ENCODE measurements at places on chromosomes 11 and 22.

DNA sequence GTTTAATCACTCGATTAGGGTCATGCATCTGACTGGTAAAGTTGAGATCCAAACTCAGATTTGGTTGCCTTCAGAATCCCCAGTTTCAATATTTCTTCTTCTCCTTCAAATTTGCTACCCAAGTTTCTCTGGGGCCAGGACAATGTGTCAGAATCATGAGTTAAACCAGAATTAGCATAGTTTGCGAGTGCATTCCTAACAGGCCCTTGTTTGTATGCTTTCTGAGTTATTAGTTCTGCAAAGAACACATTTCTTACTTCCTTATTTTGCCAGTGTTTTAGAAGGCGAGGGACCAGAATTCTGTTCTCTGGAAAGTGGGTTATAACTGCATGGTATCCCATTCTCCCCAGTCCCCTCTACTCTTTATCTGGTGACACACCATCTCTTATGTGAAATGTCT, 112.0 kb downstream of the ARL14EP start:
- DNase-seq = no peak

DNA sequence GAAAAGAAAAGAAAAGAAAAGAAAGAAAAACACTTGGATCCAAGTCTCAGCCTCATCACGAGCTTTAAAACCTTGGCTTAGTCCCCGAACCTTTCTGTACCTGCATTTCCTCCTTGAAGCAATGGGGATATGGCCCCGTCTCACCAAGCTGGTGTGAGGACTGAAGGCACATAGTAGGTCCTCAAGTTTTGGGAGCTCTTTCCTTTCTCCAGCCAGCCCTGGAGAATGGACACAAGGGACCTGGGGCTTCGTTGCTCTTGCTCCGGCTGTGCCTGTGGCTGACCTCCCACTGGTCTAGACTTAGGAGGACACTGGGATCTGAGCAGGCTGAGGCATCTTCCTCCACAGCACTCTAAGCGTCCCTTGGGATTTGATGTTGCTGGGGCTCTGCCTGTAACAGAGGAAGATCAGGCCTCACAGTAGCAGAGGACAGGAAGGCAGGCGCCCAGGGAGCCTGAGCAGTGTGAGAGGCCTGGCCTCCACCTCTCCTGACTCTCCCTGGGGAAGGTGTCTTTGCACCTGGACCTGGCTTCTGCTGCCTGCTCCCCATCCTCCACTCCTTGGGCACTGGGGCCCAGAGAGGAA, 32.8 kb downstream of the KCNC1 start:
- DNase-seq = no peak

DNA sequence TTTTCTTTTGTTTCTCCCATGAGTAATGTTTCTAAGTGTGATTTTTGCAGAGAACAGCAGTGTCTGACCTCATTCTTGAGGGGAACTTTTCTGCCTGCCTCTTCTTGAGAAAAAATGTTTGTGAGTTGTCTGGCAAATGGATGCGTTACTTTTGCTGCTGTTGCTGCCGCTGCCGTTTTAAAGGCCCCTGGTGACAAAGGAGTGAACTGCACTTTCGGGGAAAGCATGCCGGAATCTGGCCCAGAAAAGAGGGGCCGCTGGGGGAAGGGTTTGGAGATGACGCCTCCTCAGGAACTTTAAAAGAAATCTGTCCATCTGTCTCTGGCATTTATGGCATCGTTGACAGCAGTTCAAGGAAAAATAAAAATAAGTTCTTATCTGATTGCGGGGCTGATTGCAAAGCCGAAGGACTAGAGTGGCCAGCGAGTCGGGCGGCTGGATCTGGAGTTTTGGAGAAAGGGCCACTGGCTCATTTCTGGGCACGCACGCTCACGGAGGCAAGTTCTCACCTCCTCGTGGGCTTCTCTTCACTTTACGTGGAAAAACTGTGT, 16.5 kb downstream of the ZBTB16 start:
- DNase-seq = no peak

GRCh38 chr11:46180736-46181135, 59.5 kb upstream of the PHF21A start:
- no peak for DNase-seq

- DNase-seq = no peak
Measured at GRCh38 chr22:38490915-38491314, 15.2 kb downstream of the DDX17 start.

DNA sequence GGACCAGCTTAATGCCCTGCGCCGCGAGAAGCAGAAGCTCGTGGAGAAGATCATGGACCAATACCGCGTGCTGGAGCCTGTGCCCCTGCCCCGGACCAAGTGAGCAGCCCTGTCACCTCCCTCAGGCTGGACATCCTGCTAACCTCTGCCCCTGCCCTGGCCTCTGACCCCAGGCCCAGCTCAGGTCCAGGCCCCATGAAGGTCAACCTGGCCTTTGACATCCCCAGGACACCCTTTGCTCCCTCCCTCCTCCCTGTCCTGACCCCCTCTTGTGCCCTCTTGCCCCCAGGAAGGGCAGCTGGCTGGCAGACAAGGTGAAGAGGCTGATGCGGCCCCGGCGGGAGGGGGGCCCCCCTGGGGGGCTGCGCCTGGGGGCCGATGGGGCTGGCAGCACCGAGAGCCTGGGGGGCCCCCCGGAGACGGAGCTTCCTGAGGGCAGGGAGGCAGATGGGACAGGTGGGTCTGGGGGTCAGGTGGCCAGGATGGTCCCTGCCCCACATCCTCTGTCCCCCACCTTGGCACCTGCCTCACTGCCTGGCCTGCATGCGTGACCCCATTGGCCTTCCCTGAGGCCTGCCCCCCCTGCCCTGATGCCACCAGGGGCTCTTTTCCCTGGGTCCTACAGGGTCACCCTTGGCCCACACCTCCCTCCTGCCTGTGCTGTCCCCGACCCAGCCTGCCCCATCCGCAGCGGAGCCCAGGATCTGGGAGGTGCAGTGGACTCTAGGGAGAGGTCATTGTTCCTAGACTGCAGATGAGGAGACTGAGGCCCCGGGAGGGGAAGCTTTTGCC, 5.1 kb upstream of the RPS6KA4 start:
- DNase-seq = no peak

GRCh38 chr11:2892967-2893528, 7.5 kb upstream of the CDKN1C start:
- DNase-seq = no peak

DNA sequence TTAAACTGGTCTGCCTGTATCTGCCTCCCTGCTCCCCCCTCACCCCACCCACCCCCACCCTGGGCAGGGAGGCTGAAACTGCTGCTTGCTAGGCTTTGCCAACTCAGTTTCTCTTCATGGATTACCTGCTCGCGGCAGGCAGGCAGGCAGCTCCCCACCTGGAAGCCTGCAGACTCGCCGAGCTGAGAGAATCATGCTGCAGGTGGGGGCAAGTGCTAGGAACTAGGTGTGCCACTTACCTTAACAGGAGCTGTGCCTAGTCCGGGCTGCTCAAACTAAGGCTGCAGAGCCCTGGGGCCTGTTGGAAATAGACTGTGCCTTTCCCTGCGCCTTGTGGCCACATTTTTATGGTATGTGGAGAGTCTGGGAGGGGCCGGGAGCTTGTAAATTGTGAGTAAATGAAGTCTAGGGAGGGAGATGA, 30.3 kb downstream of the MARK2 start:
- DNase-seq = no peak

DNA sequence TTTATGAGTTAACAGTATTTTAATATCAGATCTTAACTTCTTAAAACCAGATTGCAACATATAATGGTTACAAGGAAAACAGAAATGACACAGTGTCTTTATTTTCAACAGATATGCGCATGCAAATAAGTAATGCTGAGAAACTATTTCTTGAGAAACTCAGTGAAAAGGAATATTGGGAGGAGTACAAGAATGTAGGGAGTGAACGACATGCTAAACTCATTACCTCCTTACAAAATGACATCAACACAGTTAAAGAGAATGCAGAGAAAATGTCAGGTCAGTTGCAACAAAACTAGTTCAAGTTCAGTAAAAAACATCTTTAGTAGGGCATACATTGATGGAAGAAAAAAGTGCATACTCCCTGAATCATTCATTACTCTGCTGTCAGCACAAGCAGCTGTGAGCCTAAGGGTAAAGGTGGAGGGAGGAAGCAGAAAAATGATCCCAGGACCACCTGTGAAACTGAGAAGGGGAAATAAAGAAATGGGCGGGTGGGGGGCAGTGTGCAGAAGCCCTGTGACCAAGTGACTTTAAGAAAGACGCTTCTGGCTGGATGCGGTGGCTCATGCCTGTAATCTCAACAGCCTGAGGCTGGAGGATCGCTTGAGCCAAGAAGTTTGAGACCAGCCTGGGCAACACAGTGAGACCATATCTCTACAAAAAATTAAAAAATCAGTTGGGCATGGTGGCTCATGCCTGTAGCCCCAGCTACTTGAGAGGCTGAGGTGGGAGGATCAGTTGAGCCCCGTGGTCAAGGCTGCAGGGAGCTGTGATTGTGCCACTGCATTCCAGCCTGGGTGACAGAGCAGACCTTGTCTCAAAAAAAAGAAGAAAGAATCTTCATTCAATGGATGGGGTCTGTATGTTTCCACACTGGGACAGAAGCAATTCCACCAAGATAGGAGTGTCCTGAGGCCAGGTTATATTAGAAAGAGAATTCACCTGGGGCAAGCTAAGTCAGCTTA, 31.2 kb downstream of the CCDC83 start:
- no peak for DNase-seq

- no peak for DNase-seq
Measured at GRCh38 chr22:50085211-50085972, at the start of gene MLC1. TSS of gene MLC1 (minus strand) at chr22:50085426. CDS start at chr22:50084902, 524 bp downstream.

GRCh38 chr11:7609521-7609920, 63.8 kb downstream of the CYB5R2 start:
- no peak for DNase-seq

GRCh38 chr11:17129003-17129402, 51.5 kb upstream of the RPS13 start:
- no peak for DNase-seq

GRCh38 chr11:119918347-119918746, 189.3 kb upstream of the NECTIN1 start:
- DNase-seq = no peak

DNA sequence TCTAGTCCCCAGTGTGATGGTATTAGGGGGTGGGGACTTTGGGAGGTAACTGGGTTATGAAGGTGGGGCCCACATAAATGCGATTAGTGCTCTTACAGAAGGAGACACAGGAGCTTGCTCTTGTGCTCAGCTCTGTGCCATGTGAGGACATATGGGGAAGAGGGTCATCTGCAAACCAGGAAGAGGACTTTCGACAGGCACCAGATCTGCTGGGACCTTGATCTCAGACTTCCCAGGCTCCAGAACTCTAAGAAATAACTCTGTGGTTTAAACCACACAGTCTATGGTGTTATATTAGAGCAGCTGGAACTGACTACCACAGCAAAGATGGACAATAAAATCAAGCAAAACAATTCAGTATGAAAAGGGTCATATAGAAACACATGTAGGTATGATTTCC, 26.7 kb downstream of the NNMT start:
- no peak for DNase-seq

GRCh38 chr11:71450939-71451338, 2.1 kb upstream of the NADSYN1 start:
- no peak for DNase-seq

DNA sequence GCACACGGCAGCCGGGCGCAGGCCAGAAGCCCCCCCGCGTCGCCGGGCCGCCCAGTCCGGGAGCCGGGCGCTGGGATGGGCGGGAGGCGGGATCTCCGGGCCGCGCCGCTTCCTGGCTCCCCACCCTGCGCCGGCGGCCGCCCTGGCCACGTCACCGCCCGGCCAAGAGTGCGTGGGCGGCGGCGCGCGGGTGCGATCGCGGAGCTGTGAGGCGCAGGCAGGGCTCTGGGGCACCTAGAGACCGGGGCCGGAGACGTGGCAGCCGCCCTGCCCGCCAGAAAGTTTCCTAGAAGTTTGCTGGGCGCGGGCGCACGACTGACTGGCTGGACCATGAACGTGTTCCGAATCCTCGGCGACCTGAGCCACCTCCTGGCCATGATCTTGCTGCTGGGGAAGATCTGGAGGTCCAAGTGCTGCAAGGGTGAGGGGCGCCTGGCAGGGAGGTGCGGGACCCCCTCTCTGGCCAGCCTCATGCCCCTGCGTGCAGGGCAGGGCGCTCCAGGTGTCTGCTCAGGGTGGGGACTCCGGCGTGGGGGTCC, at the start of gene KDELR3:
Gene KDELR3 (plus strand): TSS at position 193 of the 539 bp plus-strand sequence. CDS start 138 bp downstream, at position 331.
- no peak for DNase-seq

DNA sequence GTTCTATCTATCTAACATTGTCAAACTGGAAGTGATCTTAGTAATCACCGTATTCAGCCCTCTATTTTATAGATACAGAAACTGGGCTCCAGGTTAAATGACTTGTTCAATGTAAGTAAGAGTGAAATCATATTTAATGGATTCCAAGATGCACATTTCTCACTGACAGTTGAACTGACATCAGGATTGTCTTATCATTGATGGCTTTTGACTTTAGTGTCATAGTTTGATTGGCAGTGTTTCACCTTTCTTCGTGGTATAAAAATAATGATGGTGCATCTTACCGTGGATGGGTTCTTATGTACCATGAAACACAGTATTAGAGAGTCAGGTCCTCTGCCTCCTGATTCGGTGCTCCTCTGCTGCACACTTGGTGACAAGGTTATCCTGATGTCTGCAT, 123.1 kb downstream of the NCAM1 start:
- DNase-seq = no peak

DNA sequence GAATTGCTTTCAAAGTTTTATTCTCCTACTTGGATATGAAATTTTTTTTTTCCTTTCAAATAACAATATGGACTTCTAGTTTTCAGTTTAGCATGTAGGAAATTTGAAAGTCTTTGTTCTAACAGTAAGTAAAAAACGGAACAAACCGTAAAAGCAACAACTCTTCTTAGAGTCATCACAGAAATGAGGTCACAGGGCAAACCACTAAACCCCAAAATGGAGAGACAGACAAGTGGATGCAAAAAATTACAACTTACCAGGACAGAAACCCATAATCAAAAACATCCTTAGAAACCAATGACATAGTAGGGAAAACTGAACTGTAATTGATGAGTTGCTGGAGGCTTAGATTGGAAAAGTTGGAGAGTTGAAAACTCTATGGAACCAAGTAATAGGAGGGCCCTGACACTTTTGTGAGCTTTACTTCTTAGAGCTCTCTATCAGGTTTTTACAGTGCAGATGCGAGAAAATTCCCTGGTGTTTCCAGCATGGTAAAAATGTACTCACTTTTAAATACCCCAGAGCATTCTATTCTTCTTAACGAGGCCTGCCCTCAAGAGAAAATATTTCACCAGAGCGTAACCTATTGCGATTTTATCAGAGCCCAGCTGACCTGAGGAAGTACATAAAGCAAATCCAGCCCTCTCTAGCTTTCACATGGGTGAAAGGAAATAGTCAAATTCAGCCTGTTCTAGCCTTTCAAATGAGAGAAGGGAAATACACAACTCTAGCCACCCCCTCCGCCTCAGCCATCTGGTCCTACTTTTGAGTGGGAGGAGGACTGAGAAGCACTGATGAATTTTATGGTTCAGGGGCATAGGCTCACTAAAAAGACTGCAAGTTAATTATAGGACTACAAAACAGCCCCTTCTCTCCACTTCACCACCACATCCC, 39.1 kb downstream of the CASP12 start:
- DNase-seq = no peak

DNA sequence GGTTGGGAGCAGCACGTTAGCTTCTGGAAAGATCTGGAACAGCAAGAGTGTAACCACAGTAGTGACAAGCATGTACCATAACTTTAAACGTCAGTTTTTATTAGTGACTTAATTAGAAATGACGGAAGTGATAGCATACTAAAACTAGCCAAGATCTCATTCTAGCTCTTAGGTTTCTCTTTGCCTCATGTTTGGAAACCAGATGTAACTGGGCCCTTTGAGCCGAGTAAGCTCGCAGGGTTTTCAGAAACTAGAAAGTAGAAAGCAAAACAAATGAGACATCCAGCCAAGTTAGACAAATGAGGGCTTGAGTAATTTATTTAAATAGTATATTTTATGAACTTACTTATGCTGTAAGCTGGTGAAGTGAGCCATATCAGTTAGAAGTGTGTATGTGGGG, 40.2 kb upstream of the SLC5A12 start:
- DNase-seq = no peak

Data from NCI-H1092 treated with DMSO at 0.1 percent for 48 hours (cell line).